ENCODE measurements at places on chromosomes 2 and 18.
A peak's percentile ranks its signal among the peaks of the same experiment; 100 is the strongest.

GRCh38 chr2:207181526-207182274 lies 16.0 kb upstream of the KLF7 start:
- no peak for DNase-seq

- no peak for DNase-seq
Observed at GRCh38 chr2:230230496-230231200, 5.1 kb downstream of the SP140 start.

GRCh38 chr18:46894124-46894523 lies 23.2 kb downstream of the PIAS2 start:
- no peak for DNase-seq

GRCh38 chr18:41462946-41463345 lies 492.1 kb upstream of the PIK3C3 start:
- no peak for DNase-seq

DNA sequence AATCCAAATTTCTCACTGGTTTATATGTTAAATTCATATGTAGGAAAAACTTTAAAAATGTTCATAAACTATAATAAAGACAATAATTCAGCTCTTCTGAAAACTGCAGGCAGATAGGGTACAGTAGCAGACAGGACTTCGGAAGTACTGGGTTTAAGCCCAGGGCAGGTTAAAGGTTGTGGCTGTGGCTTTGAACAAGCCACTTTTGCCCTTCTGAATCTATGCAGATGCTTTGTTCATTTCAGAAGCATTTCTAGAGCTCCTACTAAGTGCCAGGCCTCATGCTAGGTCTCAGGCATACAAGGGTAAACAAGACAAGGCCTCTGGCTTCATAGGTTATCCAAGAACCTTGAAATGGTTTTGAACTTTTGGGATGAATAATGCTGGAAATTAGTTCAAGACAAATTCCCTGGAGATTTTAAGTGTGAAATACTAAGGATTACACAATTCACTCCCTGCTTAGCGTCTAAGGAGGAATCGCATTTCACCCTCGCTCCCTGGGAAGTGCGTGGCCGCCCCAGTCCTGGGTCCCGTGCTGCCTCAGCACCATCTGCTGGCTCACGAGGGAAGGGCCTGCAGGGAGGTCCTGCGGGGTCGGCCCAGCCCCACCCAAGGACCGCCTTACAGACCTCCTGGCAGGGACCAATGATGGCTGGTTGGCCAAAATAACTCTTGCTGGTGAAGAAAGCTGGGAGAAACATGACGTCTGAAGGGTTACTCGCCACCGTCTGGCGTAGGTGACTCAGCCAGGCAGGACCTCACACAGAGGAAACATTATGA lies 67.7 kb upstream of the L3MBTL4 start:
- DNase-seq, result peak; percentile 75

DNA sequence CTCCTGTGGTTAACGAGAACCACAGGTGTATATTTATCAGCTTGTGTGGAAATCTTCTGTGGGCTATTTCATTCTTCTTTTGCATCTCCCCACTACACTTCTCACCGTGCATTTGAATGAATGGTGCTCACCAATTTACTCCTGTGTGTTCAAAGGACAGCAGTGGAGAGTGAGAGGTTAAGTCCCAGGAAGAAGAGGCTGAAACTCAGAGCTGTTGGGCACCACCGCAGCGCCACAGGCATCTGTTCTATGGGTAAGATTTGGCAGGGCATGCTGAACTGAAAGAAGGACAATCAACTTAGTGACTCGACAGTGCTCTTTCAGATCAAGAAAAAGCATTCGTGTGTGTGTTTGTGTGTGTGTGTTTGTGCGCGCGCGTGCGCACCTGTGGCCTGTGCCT lies 297.9 kb upstream of the SIX2 start:
- DNase-seq, result no peak

GRCh38 chr2:80302314-80303005 lies 2.1 kb downstream of the LRRTM1 start:
- DNase-seq, result no peak

GRCh38 chr2:171520471-171520870 lies 1.8 kb upstream of the CYBRD1 start:
- no peak for DNase-seq

DNA sequence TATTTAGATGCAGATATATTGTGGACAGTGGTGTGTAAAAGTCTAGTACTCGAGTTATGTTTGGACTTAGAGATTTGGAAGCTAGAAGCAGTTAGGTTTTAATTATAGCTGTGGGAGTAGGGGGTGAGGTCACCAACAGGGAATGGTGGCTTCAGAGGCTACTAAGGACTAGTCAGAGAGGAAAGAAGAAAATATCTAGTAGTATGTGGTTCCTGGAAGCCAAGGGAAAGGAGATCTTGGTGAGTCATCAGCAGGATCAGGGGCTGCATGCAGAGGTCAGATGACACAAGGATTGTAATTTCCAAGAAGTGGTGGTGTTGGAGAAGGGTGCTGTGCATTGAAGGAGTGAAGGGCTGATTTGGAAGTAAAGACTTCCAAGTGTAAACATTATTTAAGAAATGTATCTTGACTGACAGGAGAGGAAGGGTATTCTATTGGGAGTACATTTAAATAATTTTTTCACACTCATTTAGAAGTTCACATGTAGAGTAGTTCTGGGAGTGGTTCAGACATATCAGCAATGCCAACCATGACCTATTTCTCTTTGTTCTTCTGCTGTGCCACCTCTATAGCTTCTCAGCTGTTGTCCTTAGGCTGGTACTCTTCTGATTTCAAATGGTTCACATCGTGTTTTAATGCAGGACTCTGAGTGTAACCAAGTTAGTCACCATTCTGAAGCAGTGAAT lies 59.1 kb downstream of the ACSL3 start:
- peak; percentile 94 for DNase-seq

- DNase-seq, result no peak
Observed at GRCh38 chr2:59389240-59389639, 1148.1 kb upstream of the FANCL start.

DNA sequence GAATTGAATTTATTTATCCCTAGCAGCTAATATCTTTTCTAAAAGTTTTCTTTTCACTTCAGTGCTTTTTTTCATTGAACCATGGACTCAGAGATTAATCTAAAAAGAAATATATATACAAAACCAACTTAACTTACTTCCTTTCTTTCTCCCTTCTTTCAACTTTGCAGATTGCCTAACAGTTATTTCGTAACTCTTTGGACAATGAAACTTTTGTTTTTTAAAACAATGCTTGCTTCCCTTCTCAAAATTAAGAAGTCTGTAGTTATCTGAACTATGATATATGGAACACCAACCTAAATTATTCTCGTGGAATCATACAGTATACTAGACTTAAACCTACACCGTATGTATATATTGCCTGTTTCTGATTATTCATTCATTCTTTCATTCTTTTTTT lies 62.9 kb downstream of the MIB1 start:
- no peak for DNase-seq

DNA sequence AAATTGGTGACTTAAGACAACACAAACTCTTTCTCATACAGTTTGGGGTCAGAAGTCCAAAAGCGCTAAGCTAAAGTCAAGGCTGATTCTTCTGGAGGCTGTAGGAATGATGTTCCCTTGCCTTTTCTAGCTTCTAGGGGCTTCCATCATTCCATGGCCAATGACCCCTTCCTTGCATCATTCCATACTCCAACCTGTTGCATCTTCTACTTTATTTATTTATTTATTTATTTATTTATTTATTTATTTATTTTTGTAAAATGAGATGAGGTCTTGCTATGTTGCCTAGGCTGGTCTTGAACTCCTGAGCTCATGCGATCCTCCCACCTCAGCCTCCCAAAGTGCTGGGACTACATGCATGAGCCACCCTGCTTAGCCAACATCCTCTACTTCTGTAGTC lies 44.7 kb upstream of the C1D start:
- DNase-seq, result no peak

DNA sequence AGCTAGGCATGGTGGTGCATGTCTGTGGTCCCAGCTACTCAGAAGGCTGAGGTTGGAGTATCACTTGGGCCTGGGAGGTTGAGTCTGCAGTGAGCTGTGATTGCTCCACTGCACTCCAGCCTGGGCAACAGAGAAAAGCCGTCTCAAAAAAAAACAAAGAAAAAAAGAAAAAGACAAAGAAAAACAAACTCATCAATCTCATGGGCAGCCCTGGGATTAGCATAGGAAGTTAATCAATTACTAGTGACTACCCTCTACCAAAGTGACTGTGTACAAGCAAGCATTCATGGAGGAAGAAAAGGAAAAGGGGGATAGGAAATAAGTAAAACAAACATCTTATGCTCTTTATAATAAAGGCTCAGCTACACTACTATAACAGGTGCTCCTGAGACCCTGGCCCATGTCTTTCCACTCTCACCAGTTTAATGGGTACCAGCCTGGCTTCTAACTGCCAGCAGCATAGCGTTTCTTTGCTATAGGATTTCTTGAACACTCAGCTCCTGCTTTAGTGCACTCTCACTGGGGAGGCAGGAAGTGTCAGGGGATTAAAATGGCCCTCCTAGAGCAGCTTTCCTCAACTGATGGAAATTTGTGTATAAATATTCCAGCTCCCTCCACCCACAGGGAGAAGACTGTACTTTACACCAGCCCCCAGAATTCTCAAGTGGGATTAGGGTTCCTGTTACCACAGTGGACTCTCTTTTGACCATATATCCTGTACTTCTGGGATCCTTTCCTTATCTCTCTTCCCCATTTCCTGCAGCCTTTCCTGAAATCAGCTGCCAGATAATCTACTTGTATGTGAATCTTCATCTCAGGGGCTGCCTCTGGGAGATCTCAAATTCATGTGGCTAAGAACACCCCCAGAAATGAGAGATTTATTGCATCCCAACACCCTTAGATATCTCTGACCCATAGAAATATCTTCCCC lies 91.3 kb upstream of the GLS start:
- no peak for DNase-seq

DNA sequence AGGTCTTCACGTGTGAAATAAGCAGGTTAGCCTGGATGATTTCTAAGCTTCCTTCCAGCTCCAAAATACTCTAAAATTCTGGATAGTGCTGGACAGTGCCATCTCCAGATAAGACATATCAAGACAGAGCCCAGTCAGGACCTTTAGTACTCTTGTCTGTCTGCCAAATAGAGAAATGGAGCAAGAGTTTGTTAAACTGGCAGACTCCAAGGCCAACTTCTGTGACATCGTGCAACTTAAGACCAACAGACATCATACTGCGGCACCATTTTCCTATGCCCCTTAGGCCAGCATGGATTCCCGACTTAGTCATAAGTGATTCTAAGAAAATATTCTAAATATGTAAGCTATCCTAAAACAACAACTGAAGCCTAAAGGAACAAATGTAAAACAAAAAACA lies 118.6 kb downstream of the RBMS1 start:
- no peak for DNase-seq

DNA sequence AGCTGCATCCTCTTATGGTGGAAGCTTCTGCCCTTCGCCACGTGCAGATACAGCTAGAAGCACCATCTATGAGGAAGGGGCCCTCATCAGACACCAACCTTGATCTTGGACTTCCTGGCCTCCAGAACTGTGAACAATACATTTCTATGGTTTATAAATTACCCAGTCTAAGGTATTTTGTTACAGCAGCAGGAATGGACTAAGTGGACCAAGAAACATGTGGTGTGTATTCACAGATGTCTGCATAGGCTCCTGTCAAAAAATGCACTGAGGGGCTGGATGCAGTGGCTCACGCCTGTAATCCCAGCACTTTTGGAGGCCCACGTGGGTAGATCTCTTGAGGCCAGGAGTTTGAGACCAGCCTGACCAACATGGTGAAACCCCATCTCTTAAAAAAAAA lies 57.5 kb downstream of the STPG4 start:
- no peak for DNase-seq

DNA sequence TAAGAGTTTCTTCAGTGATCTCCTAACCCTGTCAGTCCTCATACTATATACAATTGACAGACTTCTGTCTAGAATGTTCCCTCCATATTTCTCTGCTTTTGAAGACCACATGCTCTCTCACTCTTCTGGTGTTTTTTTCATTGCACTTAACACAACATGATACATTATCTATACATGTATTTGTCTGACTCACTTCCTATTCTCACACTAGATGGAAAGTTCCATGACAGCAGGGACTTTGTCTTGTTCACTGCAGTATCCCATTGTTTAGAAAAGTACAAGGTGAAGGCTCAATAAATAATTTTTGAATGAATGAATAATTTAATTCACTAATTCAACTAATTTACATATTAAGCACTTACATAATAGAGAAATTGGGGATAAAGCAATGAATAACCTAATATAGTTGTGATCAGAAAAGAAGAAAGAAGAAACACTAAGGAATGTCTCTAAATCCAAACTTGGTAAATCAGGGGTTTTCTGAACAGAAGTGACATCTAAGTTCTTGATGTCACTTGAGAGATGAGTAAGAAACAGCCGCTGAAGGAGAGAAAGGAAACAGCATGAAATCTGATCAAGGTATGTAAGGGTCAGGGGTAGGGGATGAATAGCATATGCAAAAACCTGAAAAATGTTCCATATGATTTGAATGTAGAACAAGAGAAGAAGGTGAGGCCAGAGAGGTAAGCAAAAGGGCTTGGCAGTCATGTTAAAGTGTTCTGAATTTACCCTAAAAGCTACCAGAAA lies 42.4 kb downstream of the MBD2 start:
- DNase-seq, result no peak

DNA sequence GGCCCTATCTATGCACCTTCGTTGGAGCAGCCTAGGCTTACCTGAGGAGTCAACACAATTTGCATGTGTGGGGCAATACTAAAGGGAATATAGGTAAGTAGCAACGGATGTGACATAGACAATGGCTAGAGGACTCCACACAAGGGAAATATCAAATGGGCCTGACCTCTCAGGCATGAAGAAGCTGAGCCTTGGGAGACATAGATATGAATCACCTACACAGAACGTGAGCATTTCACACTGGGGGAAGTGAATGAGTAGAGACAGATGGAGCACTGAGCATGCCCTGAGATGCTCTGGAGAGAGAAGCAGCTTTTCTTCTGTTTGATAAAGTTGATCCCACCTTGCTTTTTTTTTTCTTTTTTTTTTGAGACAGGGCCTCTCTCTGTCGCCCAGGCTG lies 97.9 kb downstream of the ATL2 start:
- DNase-seq, result no peak

DNA sequence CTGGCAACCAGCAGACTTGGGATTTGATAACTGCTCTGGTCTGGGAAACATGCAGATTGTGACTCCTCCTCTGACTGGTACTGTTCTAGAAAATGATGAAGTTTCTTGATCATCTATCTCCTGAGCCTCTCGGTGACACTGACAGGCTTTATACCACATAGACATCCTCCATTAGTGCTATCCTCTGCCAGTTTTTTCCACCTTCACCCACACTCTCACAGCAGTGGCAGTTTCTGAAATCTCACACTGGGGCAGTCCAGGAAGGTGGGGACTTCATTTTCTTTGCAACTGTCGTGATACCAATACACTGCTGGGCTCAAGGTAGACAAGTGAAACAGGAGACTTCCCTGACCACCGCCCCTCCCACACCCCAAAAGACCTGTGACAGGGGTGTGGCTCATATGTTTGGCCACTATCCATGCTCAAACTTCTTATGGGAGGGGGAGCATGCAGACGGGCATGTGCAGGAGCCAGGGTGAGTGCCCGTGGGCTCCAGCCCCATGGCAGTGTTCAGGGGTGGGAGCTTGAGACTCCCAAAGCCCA lies 66.3 kb upstream of the RMDN2 start:
- no peak for DNase-seq

All from AG08395 (cell line).